Activated CD4-positive, alpha-beta T cell treated with anti-CD3 and anti-CD28 coated beads, Interleukin-2, Interleukin-4, amounts not matched to agents 100 ng/mL and 50 ng/mL, durations not matched to agents 16 hours and 8 hours (primary cell): ENCODE measurements at places on chromosomes 3 and 15.

GRCh38 chr3:71723452-71724170 lies 1.6 kb downstream of the EIF4E3 start:
- peak; percentile 79 for DNase-seq

DNA sequence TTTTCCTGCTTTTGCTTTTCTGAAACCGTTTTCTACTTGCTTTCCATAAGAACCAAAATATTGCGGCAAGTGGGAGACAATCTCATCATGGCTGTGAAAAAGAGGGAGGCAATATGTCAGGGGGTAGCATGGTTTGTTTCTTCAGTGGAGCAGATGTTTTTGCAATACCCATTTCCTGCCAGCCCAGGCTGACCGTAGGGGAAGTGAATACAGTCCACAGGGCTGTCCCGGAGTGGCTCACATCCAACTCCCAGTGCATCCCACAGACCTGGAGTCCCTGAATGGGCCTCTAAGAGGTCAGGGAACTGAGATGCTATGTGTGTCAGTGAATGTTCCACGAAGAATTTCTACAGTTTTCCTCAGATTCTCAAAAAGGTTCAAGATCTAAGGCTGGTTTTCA lies 69.6 kb downstream of the EPHB1 start:
- no peak for DNase-seq

- no peak for DNase-seq
Observed at GRCh38 chr15:57922776-57923175, 142.7 kb downstream of the ALDH1A2 start.

DNA sequence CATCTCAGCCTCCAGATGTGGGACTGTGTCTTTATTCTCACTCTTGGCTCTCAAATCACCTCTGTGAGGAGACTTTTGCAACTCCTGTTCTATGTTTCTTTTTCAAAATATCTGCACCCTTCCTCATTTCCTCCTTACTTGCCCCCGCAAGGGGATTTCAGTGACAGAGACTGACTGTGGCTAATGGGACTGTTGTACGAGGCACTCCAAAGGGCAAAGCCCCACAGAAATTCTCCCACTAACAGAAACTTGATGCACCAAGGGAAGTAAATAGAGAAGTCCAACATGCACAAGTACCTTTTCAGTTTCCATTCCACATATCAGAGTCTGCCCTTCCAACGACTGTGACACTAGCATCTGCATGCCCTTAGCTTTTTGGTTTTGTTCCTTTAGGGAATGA lies 69.7 kb downstream of the LRRK1 start:
- no peak for DNase-seq

- peak; percentile 3 for DNase-seq
Observed at GRCh38 chr15:99090011-99090699, 14.7 kb upstream of the SYNM start.

GRCh38 chr3:122058294-122058693 lies 3.1 kb downstream of the CD86 start:
- DNase-seq = no peak

DNA sequence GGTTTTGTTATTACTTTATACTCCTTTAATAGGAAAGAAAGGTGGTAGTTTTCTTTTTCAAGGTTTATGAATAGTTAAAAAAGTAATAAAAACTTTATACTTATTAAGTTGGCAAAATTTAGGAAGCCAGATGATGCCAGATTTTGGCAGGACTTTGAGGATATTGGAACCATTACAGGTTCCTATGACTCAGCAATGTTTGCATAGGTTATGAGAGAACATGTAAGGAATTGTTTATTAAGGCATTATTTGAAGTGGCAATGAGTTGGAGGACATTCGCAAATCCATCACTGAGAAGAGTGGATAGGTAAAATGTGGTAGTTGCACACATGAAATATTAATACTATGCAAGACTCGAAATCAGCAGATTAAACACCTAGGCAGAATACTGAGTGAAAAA lies 29.9 kb downstream of the CDAN1 start:
- no peak for DNase-seq

GRCh38 chr3:78086150-78086549 lies 1046.3 kb downstream of the ROBO2 start:
- DNase-seq = no peak

DNA sequence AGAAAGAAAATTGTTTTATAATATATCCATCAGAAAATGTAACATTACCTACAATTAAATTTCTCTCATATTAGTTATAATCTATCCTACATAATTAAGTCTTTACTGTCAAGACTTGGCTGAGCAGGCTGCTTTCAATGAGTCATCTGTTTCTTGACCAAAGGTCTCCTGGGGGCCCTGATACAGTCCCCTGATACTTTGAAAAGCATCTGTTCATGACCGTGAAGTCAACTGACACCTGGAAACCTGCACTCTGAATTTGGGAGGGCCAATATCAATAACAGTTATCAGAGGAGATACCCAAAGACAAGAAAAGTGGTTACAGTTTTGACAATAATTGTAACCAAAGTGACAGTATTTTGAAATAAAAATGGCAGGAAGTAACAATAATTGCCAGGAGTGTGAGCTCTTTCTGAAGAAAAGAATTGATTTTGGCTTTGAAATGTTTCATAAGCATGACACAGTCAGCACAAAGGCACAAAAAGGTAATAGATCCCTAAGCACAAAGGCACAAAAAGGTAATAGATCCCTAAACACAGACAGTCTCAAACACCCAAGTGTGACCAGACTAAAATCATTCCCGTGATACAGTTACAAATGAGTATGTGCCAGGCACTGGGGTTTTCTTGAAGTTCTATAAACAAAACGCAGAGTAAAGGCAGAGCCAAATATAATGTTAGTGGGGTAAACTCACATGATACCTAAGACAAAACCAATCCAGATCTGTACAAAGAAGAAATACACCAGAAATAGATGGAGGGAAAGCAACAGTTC lies 260.7 kb downstream of the PLOD2 start:
- DNase-seq = no peak

DNA sequence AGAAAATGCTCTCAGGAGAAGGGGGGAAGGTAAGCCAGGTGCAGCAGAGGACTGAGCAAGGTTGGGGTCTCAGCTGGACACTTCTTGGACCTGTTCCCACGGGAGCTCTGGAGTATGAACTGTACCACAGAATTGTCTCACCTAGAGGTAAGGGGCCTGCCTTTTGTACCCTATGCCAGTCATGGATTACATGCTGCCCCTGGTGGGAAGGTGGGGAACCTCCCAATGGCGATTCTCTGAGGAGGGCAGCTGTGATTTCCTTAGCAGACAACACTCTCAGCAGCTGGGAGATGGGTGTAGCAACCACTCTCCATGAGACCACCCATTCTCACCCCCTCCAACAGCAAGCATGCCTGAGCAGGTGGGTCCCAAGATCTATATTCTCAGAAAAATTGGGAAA lies 329.4 kb upstream of the CTNNB1 start:
- no peak for DNase-seq

DNA sequence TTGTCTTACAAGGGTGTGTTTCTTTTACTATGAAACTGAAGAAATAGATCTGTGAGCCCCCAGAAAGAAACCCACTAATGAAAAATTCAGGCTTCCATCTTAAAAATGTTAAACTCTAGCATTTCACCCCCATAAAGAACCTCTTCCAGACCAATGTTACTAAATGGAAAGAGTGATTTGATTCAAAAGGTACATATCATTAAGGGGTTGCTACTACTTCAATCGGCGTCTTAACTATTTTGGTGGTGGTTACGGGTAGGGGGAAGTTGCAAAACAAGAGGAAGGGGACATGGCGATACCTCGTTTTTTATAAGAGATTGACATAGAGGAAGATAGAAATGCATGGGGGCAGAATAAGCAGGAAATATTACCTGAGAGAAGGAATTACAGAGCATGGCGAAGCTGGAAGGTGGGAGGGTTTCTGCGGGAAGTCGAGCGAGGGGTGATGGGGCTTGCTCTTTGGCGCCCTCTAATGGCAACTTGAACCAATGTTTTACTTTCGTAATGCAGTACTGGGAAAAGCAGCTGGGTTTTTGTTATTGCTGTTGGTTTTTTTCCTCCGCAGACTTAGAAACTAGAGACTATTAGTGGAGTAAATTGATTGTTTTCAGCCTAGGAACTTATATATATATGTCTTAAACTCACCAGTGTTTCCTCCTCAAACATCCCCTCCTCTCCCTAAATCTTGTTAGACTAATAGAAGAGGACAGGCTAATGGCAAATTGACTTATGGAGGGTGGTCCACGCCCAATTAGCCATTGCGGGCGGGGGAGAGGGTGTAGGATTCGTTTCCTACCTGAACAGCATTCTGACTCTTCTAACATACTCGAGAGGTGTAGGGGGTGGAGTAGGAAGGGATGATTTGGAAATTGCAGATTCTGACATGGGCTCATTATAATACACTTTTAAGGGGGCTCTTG lies 11.3 kb upstream of the SOX2 start:
- peak; percentile 61 for DNase-seq

- DNase-seq = no peak
Observed at GRCh38 chr3:141708367-141708766, 29.7 kb upstream of the RNF7 start.

DNA sequence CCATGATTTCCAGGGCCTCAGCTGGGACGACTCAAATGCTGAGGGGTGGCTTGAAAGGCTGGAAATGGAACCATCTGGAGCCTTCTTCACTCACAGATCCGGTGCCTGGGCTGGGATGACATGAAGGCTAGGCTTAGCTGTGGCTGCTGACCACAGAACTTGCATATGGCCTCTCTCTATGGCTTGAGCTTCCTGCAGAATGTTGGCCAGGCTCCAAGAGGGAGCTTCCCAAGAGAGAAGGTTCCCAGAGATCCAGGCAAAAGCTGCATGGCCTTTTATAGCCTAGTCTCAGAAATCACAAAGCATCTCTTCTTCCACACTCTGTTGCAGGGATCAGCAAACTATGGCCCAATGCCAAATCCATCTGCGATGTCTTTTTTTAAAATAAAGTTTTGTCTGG lies 44.8 kb downstream of the GATM start:
- no peak for DNase-seq

- peak; percentile 11 for DNase-seq
Observed at GRCh38 chr3:14274999-14275961, 96.7 kb downstream of the LSM3 start.

- peak; percentile 47 for DNase-seq
Observed at GRCh38 chr3:187678726-187679268, 8.6 kb upstream of the SST start.
